ENCODE measurements at places on chromosomes 6 and 20.

GRCh38 chr6:128152551-128152950 lies 251.7 kb upstream of the THEMIS start:
- DNase-seq, result no peak

GRCh38 chr6:110387986-110388385 lies 27.4 kb downstream of the DDO start:
- no peak for DNase-seq

GRCh38 chr6:21263531-21264287 lies 329.8 kb upstream of the SOX4 start:
- peak; percentile 61 for DNase-seq

DNA sequence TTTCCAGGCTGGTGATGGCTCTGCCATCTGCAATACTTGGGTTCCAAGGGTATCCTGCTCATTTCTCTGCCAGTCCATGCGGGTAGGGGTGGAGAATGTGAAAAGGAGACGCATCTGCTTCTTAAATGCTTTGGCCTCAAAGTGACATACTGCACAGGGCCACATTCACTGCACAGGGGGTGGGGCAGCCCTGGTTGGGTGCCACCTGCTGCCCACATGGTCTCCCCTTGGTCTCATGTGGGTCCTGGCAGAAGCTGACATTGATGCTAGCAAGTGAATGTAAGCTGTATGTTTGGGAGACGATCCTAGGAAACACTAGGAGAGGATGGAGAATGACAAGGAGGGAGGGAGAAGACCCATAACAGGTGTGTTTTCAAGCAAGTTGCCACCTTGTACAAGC lies 140.9 kb downstream of the EDN3 start:
- DNase-seq, result no peak

DNA sequence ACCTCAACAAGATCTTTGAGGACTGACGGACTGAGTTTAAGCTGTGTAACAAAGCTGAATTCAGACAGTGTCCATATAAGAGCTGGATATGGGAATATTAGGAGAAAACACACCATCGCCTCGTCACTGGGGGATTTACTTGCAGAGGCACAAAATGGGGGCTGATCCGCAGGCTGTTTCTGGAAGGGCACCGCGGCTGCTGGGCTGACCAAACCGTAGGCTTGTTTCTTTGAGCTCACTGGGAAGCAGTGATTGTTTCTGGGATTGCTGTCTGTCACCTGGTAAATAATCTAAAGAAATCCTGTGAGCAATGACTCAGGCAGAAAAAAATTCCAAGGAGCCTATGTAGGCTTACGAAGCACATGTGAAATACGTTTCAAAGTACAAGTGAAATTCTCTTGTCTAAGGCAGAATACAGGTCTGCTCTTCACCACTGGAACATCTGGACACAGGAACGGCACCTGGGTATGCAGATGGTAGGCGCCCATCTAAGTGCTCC lies 63.9 kb upstream of the MPC1 start:
- DNase-seq, result no peak

DNA sequence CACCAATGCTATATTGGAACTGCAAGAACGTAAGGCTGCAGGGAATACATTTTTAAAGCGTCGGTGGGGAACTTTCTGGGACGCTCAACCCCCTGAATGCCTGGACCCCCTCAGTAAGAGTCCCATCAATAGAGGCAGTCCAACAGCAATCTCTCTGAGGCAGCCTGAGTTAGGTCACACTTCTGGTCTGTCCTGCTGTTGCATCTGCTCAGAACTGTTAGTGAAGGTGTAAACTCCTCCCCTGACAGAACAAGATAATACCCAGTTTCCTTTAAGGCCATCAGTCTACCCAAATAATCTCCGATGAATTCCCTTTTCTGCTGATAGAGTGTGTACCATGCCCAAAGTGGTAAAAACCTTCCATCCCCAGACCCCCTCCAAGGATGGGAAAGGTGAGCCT lies 1.1 kb upstream of the RNGTT start:
- DNase-seq, result no peak

DNA sequence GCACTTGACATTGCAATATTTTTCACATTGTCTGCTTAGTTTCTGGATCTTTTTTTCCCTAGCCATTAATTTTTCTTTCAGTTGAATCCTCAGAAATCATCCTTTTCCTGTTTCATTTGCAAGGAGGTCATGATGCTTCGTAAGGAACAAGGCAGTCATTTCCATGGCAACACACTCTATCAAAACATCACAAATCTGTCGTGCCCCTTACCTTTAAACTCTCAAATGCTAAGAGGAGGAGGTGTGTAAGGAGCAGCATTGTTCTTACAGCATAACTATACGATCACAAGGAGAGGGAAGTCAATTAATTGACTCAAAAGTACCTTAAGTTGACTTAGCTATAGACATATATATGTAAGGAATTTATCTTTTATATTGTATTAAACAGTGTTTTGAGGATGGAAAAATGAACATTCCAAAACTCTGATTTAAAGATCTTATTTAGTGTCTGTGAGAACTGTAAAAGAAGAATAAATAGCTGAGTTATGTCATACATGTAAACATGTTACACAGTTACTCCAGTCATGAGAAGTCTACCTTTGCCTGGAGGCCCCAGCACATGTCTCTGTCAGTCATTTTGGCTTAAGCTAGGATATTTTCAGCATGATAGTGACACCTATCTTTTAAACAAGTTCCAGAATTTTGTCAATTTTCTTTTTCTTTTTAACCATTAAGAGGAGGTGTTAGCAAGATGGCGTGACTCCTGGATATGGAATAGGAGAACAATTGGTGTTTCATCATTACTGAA lies 41.6 kb downstream of the CDKAL1 start:
- DNase-seq, result no peak

DNA sequence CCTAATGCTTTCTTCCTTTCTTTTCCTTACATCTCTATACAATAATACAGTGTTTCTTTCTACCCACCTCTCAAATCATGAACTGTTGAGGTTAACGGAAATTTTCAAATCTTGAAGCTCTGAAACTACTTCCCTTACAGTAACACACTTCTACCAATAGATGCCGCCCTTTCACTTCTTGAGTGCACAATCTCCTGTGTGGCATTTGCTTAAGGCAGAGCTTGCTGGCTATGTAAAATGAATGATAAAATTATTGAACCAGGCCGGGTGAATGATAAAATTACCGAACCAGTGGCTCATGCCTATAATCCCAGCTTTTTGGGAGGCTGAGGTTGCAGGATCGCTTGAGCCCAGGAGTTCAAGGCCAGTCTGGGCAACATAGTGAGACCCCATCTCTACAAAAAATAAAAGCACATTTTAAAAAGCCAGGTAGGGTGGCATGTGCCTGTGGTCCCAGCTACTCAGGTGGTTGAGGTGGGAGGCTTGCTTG lies 56.8 kb downstream of the KCNS1 start:
- peak; percentile 82 for DNase-seq

- no peak for DNase-seq
Measured at GRCh38 chr6:138491017-138491416, 8.3 kb downstream of the NHSL1 start.

DNA sequence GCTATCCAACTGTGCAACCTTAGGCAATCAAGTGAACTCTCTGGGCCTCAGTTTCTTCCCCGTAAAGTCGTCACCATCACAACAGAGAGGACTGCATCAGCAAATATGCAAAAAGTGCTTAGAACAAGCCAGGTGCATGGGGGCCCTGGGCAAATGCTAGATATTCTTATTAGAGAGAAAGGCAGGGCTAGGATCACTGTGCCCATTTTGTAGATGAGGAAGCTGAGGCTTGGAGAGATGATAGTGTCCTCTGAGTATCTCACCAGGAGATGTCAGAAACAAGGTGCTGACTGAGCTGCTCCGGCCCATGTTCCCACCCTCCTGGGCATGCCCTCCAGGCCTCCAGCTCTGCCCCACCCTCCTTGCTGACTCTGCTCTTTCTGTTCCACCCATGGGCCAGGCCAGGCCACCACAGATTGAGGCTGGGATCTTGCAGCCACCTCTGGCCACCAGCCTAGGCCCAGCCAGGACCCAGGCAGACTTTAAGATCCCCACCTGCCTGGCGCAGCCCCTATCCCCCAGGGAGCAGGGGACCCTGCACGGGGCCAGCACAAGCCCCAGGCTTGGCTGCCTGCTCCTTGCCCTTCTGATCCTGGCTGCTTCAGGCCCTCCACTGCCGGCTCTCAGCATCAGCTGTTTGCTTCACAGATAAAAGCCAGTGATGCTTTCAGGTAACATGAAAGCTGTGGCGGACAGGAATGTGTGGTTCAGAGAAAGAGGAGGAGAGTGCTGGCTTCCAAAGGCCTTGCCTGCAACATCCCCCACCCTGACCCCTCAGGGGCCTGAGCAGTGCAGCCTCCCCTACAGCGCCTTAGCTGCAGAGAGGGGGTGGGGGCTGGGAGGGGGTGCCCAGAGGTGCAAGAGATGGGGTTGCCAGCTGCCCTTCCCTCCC lies 47.6 kb downstream of the GRM4 start:
- no peak for DNase-seq

DNA sequence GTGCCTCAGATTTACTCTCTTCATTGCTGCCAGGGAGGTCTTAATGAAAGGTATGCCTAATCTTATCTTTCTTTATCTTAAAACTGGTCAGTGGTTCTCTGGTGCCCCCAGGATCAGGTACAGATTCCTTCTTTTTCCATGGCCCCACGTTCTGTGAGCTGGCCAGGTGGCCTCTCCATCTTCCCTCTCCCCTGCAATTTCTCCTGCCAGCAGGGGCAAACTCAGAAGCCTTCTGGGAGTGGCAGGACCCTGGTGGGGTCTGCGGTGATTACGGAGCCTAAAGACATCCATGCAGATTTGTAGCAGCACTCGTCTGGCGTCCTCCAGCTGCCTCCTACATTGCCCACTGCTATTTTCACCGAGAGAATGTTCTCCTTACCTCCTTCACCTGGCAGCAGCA lies 95.8 kb downstream of the CCDC170 start:
- DNase-seq, result no peak

DNA sequence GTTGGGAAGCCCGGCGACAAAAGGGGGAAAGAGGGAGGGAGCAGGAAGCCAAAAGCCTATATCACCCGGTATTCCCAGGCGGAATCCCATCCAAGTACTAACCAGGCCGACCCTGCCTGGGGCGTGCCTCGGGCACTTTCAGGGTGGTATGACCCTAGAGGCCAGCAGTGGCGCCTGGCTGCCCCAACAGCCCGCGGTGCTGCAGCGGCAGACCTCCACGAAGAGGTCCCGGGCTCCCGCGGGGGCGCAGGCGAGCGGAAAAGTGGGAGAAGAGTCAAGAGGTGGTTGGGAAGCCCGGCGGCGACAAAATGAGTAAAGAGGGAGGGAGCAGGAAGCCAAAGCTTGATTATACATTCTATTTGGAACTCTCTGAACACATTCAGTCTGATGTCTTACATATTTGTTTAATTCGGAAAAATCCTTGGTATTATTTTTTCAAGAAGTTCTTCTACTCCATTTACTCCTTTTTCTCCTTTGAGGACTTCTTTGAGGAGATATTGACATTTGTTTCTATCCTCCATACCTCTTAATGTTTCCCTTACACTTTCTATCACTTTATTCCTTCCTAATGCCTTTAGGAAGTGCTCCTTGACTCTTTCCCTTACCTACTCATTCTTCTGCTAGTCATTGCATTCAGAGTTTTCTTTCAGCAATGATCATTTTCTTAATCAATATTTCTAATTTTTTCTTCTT lies 11.5 kb downstream of the TREML4 start:
- no peak for DNase-seq

GRCh38 chr6:93580446-93580845 lies 161.1 kb upstream of the EPHA7 start:
- DNase-seq, result no peak

GRCh38 chr6:155604991-155605390 lies 149.4 kb upstream of the NOX3 start:
- DNase-seq, result no peak

DNA sequence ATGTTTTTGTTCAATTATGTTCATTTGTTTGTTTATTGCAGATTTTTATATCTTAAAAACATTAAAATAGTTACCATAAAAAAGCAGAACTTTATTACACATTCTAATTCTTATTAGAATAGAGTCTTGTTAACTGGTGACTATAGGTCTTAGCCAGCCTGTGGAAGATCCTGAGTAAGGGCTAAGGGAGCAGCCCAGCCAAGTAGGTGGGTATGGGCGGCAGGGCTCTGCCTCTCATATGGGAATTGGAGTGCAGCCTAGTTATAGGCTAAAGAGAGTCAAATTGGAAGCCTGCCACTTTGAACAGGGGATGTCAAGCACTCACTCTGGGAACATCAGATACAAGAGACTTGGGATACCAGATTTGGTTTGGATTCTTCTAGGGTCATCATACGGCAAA lies 10.5 kb upstream of the HSF2 start:
- no peak for DNase-seq

- no peak for DNase-seq
Measured at GRCh38 chr6:44269921-44270525, at the start of gene TMEM151B. TSS of gene TMEM151B (plus strand) at chr6:44270450. CDS start at chr6:44270743, 293 bp downstream.

- DNase-seq, result no peak
Measured at GRCh38 chr6:160455081-160455480, 106.9 kb downstream of the SLC22A3 start.

- DNase-seq, result no peak
Measured at GRCh38 chr6:32082478-32082877, 26.7 kb downstream of the TNXB start.

DNA sequence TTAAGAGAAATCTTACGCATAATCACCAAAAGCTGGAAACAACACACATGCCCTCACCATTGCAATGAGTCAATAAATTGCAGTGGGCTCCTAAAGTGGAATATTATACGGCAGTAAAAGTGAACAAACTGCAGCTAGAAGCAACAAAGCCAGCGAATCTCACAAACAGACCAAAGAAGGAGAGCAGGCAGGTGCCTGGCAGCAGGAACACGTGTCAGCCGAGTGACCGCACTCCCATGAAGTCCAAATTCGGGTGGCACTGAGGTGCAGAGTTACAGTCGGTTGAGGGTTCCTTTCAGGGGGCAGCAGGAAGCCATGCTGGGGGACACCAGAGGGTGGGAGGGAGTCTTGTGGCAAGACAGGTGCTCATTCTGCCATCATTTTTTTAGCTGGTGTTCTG lies 313.1 kb downstream of the TAF4 start:
- no peak for DNase-seq

DNA sequence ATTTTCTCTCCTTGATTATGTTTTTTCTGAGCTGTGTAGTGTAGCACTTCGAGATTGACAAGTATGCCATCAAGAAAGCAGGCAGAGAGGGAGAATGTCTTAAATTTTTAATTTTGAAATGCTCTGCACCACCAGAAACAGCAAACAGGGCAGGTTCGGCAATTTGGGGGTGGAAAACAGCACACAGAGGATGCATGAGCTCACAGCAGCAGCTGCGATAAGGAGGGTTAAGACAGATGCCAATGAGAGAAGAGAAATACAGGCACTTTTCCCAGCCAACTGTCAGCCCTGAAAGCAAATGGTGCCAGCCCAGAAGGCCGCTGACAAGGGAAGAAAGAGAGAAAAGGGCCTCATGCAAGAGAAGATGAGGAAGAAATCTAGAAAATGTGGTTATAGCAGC lies 15.1 kb upstream of the SNRPB2 start:
- DNase-seq, result no peak
